ENCODE measurements at places on chromosomes 4 and X.

GRCh38 chrX:72105436-72105835 is 26.3 kb downstream of the RTL5 start:
- peak; percentile 18 for DNase-seq

DNA sequence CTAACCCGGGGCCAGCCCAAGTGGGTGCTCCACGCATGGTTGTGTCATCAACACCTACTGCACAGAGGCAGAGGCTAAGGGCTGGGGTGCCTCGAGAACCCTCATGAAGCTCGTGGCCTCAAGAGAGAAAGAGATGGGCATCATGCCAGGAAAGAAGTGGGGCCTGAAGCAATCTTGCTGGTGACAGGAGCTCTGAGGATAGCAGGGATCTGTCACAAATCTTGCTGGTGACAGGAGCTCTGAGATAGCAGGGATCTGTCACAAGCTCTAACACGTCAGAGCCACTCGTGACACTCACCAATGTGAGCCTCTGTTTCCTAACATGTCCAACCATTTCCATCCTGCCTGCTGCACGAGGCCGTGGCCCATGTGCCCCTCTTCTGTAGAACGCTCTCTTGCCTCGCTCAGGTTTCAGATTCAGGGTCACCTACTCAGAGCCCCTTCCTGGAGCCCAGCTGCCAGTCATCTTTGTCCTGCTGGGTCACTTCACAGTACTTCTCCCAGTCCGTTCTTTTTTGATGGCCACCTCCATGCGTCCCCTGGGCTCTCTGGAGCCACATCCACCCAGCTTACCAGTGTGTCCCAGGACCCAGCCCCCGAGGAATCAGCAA is 21.1 kb downstream of the PNMA6E start:
- no peak for DNase-seq

DNA sequence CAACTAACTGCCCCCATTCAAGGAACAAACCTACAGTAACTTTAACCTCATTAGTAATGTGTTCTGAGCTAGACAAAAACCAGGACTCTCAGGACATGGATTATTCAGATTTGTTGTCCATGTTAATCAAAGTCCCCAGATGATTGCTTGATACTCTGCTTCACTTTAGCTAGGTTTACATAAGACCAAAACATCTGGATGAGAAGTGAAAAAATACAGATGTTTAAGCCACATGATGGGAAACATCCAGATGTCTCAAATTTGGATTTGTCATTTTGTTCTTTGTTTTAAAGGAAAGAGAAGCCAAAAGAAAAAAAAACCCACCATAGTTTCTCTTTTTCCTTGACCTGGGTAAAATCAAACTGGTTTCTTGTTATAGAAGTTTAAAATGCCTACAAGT is 48.5 kb upstream of the NRK start:
- no peak for DNase-seq

GRCh38 chrX:100883654-100884053 is 9.5 kb upstream of the NOX1 start:
- no peak for DNase-seq

DNA sequence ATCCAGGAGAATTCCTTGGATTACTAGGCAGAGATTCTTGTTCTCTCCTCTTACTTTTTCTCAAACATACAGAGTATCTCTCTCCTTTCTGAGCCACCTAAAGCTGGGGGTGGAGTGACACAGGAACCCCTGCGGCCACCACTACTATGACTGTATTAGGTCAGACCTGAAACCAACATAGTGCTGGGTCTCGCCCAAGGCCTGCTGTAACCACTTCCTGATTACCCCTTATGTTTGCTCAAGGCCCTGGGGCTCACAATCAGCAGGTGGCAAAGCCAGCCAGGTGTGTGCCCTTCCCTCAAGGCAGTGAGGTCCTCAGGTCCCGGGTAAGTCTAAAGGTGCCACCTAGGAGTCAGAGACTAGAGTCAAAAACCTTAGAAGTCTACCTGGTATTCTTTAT is 166.4 kb downstream of the PARM1 start:
- DNase-seq, result no peak

DNA sequence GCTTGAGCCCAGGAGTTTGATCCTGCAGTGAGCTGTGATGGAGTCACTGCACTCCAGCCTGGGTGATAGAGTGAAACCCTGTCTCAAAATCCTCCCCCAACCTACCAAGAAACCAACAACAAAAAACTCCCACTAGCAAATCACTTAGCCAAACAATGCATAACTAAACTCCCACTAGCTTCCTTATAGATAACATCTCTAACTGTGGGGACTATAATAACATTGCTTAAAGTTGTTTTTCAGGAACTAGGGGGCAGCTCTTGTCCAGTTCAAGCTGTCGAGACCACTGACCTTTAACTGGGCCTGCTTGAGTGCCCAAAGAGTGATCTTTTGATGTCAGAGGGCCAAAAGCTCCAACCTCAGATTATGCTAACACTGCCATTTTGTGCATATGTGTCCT is 81.7 kb downstream of the FREM3 start:
- no peak for DNase-seq

DNA sequence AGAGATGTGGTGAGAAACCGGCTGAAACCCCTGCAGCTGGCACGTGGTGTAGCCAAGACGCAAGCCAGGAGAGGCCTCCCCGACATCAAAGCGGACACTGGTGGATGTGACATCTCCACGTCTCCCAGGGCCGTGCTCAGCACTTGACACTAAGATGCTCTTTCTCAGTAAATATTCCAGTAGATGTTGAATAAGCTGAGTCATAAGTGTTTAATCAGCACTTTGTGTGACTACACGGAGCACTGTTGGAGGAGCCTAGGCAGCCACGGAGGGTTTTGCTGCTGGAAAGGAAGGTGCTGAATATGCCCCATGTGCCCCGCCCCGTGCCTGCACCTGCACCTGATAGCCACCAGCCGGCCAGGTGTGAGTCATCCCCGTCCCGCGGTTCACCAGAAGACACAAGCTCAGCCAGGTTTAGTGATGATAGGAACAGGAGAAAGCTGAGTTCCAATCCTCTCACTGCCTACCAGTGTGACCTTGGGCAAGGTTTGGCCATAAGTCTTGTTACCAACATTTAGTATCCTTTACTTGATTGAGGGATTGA is 29.0 kb upstream of the C4orf50 start:
- no peak for DNase-seq

- peak; percentile 46 for DNase-seq
Measured at GRCh38 chrX:54921427-54922021, 900 bp downstream of the TRO start.

- DNase-seq, result no peak
Measured at GRCh38 chrX:123581586-123581985, 151.3 kb downstream of the THOC2 start.

GRCh38 chrX:327660-328126 is 9.1 kb upstream of the GTPBP6 start:
- DNase-seq, result no peak

GRCh38 chrX:29215251-29215650 is 628.0 kb downstream of the IL1RAPL1 start:
- DNase-seq, result no peak

DNA sequence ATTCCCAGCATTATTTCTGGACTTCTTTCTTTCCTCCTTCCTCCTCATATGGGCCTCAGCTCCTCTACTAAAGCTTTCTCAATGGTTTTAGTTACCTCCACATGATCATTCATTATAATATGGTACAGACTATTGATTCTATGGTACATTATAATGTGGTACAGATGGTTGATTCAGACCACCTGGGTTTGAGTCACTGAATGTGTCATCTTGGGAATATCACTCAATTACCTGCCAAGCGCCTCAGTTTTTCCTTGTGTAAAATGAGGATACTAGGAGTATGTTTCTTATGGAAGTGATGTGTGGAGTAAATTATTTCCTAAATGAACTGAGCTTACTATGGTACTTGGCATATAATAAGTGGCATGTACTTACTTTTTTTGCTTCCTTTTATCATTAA is 27.7 kb downstream of the SLIT2 start:
- no peak for DNase-seq

All from activated CD4-positive, alpha-beta T cell treated with anti-CD3 and anti-CD28 coated beads for 4 hours (primary cell).